ENCODE measurements at places on chromosomes 1 and 21.

DNA sequence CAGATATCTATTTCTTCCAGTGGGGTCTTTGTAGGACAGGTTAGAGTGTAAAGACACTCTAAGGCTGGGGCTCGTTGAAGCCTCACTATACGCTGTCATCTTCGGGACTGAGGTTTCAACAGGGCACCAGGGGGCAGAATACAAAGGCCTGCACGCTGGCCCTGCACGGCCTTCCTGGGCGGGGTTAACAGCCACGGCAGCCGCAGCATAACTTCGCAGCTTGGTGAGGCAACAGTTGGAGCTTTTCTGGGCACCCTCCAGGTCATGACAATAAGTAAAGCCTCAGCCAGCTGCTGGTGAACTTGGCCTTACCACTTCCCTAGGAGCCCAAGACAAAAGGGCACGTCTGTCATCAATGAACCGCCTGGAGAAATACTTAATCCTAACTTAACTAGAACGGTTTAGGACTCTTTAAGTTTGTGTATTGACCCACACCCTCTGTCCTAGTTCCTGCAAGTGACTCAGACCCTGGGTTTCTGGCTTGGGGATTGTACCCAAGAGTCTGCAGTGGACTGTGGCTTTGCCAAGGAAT is 2.3 kb upstream of the RUNX1 start:
- DNase-seq: peak; percentile 91

DNA sequence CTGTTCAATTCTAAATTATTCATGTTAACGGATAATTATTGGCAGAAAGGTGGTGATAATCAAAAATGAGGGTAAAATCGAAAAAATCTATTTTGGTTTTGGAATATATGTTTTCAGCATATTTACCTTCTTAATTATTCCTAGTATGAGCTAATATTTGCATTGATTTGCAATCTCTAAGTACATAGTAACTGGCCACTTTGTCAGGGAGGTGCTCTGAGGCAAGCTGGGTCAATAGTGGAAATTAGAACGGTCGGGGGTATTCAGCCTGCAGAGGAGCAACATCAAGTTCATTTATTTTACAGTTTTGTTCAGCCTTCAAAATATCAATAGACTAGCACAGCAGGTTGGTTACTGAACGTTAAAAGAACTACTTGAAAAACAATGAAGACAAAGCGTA is 1.8 kb downstream of the OTUD7B start:
- DNase-seq: peak; percentile 44

- DNase-seq: no peak
Measured at GRCh38 chr21:46092026-46092764, 5.7 kb upstream of the COL6A2 start.

DNA sequence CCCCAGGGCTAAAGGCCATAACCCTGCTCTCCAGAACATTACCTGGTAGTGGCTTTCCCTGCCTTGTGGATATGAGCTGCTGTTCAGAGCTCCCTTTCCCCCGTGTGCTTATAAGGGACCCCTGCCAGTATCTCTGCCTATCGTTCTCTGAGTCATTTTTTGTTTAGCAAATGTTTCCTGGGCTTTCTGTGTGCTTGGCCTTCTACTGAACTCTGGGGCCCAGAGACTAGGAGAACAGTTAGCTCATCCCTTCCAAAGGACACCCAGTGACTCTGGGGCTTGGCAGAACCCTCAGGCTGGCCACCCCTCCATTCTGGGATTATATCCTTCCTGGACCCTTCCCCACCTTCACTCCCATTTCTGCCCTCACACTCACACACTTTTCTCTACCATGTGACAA is 80.8 kb upstream of the POU3F1 start:
- no peak for DNase-seq

Measured in erythroblast (primary cell).